ENCODE measurements at places on chromosomes 3 and 15. TPM values are rescaled to one million over a fixed set of nuclear protein-coding genes. Genes with fewer than 3 reads are reported as not detected.
A peak's percentile ranks its signal among the peaks of the same experiment; 100 is the strongest.

- DNase-seq = no peak
These were observed 484.5 kb upstream of the PROK2 start for GRCh38 chr3:72269475-72269874.

DNA sequence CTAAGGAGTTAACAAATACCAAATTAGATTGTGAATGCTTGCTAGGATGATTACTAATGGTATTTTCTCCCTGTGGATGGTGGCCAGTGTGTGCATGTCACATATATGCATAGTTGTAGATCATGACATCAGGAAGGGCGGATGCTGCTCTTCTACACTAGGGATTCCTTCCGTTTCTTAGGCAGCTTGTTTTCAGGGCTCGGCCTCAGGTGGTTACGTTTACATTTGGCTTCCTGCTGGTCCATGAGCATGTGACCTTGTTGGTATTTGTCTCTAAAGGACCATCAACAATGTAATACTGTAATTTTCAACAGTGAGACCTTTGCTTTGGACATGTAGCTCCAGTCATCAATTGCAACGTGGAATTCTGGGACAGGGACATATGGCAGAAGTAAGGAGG is 221.4 kb downstream of the NR1D2 start:
- no peak for DNase-seq

GRCh38 chr3:5231074-5231473 is 43.6 kb downstream of the EDEM1 start:
- no peak for DNase-seq

- peak; percentile 17 for DNase-seq
These were observed 369.4 kb downstream of the MAGI1 start for GRCh38 chr3:65669163-65669875.

- DNase-seq = no peak
These were observed 39.1 kb upstream of the MEF2A start for GRCh38 chr15:99526671-99527070.

- no peak for DNase-seq
These were observed 380.9 kb downstream of the EDEM1 start for GRCh38 chr3:5568451-5568850.

DNA sequence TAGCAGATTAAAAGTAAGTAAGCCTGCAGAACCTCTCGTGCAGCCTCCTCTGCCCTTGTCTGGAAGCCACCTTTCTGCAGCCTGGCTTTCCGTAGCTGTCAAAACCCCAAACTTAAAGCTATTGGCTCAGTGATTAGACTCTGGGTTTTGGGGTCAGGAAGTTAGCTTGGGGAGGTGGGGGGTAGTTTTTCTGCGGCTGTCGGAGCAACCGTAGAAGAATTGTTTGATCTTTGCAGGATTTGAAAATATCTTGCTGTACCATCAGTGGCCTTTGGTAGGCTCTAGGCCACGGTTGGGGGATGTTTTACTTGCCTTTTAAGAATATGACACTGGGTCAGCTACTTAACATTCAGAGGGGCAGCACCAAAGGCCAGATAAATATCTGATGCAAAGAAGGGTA is 88.4 kb upstream of the RASGRP1 start:
- DNase-seq = no peak

DNA sequence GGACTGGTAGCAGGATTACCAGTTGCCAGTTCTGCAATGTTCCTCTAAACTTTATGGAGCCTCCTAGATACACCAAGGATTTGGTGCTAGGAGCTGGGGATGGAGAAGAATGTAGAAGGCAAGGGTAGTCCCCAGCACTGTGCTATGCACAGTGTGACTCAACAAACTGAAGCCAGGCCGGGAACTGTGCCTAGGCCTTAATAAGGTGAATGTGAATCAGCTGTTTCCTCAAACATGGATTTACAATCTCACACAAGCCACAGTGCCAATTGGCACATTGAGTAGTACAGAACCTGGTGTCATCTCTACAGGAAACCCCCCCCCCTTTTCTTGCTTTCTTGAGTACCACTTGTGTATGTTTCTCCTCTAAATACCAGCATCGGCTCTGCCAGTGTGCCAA is 32.5 kb downstream of the MRPS25 start:
- DNase-seq = no peak

GRCh38 chr15:56631765-56632164 is 101.5 kb downstream of the ZNF280D start:
- DNase-seq = peak; percentile 11

TERC gene
- 10.0 TPM for total RNA-seq

GRCh38 chr15:100338971-100339444 is 2.8 kb downstream of the ADAMTS17 start:
- peak; percentile 24 for DNase-seq

CADM2 gene
- not detected for total RNA-seq

- no peak for DNase-seq
These were observed 112.4 kb upstream of the PFN2 start for GRCh38 chr3:150082898-150083654.

NAALADL2 gene
- 4.0 TPM for total RNA-seq

GRCh38 chr3:130260918-130261317 is 84.6 kb upstream of the COL6A5 start:
- DNase-seq = peak; percentile 52

DNA sequence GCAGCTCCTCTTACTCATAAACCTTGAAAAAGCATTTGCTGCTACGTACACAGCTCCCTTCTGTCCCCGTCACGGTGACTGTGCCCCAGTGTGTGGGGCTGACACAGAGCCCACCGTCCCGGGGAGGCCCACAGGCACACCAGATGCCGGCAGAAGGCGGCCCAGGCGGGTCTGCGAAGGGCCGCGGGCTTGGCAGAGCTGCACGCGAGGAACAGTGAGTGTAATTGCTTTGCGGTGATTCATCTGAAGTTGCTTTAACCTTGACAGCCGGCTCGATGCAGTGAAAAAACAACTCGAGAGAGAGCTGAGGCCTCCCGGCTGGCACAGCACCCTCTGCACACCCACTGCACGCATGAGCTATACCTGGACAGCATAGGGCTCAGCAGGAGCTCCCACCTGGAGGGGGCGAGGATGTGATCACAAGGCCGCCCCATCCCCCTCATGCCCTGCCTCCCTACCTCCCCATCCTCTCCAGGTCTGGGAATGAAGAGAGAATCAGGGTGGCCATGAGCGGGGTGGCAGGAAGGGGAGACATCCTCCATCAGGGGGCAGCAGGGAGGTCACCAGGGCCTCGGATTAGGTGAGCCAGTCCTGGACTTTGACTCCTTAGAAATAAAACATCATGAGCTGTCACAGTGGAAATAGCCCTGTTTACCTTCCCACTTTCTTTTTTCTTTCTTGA is 172.7 kb downstream of the MEGF11 start:
- DNase-seq = no peak

GRCh38 chr15:62474021-62474770 is 309.1 kb upstream of the C2CD4B start:
- DNase-seq = no peak

- DNase-seq = peak; percentile 33
These were observed 25.0 kb upstream of the SCN10A start for GRCh38 chr3:38840987-38841386.

GOLGA8G gene
- not detected for total RNA-seq

GRCh38 chr15:57500979-57501576 is 90.6 kb upstream of the MYZAP start:
- DNase-seq = peak; percentile 57

PPM1L gene
- total RNA-seq = 2.3 TPM

NR2E3 gene
- total RNA-seq = 0.25 TPM

DNA sequence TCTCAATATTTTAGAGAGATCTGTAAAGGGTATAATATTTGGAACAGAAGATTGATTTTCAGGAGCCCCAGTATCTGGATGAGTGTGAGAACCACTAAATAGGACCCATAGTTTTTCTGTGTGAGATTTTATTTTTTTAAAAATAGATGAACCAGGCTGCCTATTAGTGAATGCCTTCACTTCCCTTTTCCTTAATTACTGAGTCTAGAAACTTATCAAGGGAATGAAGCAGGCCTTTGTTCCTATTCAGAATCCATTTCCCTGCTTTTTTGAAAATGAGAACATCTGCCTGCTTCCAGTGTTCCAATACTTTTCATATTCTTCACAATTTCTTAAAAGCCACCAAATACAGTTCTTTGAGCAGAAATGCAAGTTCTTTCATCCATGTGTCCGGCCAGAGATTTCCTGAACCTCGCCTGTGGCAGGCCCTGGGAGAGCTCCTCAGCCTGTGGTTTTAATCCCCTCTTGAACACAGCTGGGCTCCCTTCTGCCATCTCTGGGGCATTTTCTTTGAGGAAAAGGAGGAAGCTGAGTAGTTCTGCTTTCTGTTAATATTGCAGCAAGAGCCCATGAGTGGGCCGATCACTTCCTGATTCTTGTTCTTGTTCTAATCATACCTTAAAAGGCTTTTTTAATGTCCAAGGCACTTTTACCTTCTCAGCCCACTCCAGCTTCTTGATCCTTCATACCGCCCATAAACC is 4.7 kb downstream of the EHD4 start:
- peak; percentile 73 for DNase-seq

DNA sequence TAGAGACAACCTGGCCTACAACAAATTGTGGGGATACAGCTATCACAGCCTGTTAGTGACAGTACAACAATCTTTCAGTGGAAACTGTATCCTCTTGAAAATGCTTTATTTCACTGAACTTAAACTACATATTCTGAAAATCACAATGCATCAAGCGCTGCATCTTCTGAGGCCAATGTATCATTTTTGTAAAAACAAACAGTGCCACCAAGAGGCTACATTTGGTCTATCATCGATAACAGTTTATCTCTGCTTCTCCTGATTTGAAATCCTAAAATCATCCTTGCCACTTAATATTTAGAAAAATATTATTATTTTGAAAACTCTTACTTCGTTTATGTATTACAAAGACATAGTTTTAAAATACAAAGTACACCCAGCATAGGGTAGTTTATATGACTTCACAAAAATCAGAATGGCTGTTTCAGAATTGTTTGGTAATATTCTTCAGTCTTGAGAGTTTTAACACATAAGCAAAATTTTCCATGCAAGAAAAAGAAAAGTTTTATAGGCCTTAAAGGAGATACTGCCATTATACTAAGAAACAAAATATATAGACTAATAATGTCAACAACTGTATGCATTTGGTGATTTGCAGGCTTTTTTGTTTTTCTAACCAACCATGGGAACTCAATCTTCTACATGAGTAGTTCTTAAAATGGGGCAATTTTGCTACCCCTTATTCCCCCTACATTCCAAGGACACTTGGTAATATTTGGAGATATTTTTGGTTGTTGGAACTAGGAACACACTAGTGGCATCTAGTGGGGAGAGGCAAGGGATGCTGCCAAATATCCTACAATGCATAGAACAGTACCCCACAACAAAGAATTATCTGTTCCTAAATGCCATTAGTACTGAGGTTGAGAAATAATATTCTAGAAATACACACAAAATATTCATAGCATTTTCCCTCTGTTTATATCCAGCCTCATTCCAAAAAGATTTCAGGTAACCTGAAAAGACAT is 42.3 kb downstream of the WDR72 start:
- peak; percentile 21 for DNase-seq

DNA sequence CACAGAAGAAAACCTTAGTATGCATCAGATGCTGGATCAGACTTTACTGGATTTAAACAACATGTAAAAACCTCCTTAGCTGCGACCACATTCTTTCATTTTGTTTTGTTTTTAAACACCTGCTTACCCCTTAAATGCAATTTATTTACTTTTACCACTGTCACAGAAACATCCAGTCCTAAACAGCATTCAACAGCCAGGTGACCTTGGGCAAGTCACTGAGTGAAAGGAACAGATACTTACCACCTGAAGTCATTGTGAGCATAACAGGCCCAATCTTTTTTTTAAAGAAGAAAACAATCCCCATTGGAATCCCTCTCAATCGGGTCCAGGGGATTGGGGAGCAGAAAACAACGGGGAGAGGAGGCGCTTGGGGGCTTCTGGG is 390 bp downstream of the STARD5 start:
- no peak for DNase-seq

DNA sequence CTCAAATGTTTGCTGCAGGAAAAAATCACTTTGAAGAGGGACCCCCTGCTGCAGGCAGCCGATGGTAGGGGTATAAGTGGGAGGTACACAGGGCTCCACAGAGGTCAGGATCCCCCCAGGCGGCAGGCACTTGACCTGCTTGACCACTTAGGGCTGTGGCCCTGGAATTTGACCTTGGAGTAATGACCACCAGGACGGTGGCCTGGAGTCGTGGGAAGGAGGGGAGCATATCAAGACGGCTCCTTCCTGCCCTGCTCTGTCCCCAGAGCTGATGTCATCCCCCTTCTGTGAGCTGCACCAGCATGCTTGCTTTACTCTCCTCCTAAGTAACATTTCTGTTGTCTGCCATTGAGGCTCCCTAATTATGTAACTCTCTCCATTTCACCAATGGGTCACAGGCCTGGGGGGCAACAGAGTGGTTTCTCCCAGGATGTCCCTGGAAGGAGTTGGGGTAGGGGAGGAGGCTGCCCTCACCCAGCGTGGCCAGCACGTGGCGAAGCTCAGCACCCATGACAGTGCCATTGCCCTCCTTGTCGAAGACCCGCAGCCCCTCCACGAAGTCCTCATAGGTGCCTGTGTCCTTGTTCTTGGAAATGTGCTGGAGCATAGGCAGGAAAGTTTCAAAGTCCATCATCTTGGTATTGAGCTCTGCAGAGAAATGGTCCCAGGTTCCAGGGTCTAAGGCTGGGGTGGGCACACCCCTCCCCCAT is 4.1 kb downstream of the MYL3 start:
- DNase-seq = no peak

DNA sequence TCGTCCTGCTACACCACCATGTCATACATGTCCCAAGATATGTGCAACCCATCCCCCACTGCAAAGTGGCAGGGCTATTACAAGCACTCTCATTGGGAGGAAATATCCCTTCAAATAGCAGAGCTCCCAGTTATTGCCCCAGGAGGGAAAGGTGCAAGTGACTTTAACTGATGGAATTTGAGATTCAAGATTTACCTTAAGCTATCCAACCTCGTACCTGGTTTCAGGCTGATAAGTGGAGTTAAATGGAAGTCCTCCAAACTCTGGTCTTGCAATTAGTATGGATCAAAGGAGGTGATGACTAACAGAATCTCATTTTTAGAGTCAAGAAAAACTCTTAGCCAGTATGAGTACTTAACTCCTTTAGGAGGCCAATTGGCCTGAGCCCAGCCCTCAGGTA is 2.1 kb downstream of the SLCO2A1 start:
- DNase-seq = peak; percentile 14

All from endothelial cell of umbilical vein (primary cell).